ENCODE measurements at places on chromosomes 13 and 19.

DNA sequence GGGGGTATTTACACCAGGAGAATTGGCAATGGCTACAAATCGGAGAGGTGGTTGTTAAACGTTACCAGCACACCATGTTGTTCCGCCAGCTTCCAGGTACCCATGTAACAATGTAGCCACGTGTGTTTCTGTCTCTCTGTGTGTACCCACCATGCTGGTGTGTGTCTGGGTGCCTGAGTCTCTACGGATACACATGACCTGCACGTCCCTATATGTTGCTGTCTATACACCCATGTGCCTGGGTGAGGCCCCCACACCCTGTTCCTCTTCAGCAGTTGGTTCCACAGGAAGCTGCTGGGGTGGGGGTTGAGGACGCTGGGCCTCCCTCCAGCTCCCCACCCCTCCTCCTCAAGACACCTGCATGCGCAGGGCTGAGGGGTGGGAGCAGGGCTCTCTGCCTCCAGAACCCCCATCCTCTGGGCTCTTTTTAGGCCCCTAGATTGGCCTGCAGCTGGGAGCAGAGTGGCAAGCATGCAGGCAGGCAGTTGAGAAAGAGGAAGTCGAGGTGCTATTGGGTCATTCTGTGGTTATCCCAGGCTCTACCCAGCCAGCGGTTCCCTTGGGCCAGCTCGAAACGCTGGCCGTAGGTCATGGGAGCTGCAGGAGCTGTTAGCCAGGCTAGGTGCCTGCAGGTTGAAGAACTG is at the start of gene ARHGEF18:
Gene ARHGEF18, plus strand, starts transcription at position 351 of the 644 bp plus-strand sequence. CDS start 13,954 bp downstream, outside the sequence.
- no peak for DNase-seq

DNA sequence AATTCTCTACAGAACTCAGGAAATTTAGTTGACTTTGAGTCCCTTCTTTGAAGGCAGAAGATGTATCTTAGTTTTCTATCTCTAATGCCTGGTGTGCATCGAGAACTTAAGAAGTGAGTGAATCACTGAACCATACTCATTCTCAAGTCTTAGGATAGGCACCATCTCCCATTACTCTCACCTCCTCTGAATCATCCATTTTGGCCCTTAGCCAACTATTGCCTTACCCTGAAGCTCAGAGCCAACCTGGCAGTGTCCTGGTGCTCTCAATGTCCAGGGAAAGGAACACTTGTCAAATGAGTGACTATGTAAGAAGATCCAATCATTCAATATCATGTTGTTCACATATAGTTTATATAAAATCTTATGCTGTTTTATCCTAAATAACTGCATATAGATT is 146.6 kb downstream of the RGCC start:
- DNase-seq = no peak

- DNase-seq = no peak
Measured at GRCh38 chr13:35479706-35480105, 3.2 kb upstream of the MAB21L1 start.

GRCh38 chr13:87122551-87122950 is 548.6 kb upstream of the SLITRK5 start:
- no peak for DNase-seq

- no peak for DNase-seq
Measured at GRCh38 chr13:32530841-32531253, 7.7 kb downstream of the N4BP2L2 start.

GRCh38 chr19:18513868-18514267 is 8.0 kb downstream of the ELL start:
- DNase-seq = no peak

- DNase-seq = no peak
Measured at GRCh38 chr13:49021953-49022352, 46.2 kb downstream of the FNDC3A start.

- DNase-seq = no peak
Measured at GRCh38 chr13:109706015-109706715, 80.2 kb downstream of the IRS2 start.

GRCh38 chr13:91346850-91347201 is 661 bp upstream of the MIR17HG start:
- peak; percentile 15 for DNase-seq

DNA sequence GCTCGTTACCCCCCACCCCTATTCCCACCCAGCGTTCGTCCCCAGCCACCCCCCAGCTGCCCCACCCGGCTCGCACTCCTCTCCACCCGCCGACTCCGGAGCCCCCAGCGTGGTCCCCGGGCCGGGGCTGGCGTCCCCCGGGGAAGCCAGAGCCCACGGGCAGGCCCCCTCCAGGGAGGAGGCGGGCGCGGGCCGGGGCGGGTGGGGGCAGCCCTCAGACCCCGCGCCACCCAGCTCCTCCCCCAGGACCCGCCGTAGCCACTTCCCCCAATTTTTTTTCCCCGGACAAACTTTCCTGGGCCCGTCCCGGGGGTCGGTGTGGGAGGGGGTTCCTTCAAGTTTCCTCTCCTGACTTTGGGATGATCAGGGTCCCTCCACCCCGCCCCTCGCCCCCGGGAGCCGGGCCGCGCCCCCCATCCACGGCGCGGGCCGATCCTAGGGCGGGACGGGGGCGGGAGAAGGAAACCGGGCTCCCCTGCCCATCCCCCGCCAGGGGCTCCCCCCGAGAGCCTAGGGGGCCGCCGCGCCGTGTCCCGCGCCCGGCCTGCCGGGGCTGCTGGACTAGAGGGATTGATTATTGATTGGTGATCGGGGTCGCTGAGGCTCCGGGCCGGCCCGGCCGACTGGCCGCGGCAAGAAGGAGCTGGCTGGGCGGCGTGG is 927 bp upstream of the TSHZ3 start:
- DNase-seq = no peak

DNA sequence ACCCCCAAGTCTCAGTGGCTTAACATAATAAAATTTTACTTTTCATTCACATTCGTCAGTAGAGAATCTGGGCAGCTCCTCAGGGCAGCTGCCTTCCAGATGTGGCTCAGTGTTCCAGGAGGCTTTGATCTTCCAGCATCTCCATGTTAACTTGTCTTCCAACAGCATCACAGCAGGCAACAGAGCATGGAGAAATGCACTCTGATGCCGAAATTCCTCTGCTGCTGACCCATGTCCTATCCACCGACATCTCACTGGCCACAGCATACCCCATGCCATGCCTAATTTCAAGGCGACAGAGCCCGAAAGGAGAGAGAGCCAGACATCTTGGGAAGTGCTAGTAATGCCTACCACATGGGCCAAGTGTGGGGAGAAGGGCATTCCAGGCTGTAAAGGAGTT is 64.9 kb upstream of the MEDAG start:
- DNase-seq = no peak

GRCh38 chr13:100944791-100945345 is 270.3 kb upstream of the TMTC4 start:
- no peak for DNase-seq

GRCh38 chr19:34120846-34121639 is 51.3 kb upstream of the LSM14A start:
- DNase-seq = peak; percentile 36

- DNase-seq = no peak
Measured at GRCh38 chr13:101686003-101686402, 233.5 kb downstream of the ITGBL1 start.

- DNase-seq = no peak
Measured at GRCh38 chr13:58144616-58145015, 513.1 kb downstream of the PCDH17 start.

DNA sequence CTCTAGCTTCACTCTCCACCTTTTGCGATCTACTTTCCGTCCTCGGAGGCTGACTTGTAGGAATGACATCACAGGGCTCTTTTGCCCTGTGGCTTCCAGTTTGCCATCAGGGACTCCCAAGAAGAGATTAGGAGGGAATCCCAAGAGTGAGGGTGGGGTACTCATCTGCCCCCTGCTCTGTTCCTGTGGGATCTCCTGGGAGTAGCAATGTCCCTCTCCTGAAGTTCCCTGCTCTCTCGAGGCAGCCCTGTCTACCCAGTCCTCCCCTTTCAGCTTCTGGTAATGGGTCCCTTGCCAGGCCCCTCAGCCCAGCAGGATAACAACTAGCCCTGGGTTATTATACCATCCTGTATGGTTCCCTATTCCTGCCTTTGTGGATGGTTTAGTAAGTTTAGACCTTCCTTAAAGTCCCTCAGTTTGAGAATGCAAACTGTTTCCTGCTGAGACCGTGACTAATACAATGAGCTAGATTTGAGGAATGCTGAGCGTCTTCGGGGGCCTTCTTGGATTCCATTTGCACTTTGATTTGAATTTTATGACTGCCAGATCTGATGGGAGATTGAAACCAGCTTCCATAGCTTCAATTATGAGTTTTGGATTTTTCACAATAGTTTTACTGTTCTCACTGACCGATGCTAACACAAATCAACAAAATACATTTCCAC is 73.7 kb upstream of the IPO5 start:
- DNase-seq = no peak

GRCh38 chr13:103157434-103158145 is 91.4 kb upstream of the SLC10A2 start:
- no peak for DNase-seq

- DNase-seq = no peak
Measured at GRCh38 chr13:51034906-51035305, 76.2 kb downstream of the C13orf42 start.

DNA sequence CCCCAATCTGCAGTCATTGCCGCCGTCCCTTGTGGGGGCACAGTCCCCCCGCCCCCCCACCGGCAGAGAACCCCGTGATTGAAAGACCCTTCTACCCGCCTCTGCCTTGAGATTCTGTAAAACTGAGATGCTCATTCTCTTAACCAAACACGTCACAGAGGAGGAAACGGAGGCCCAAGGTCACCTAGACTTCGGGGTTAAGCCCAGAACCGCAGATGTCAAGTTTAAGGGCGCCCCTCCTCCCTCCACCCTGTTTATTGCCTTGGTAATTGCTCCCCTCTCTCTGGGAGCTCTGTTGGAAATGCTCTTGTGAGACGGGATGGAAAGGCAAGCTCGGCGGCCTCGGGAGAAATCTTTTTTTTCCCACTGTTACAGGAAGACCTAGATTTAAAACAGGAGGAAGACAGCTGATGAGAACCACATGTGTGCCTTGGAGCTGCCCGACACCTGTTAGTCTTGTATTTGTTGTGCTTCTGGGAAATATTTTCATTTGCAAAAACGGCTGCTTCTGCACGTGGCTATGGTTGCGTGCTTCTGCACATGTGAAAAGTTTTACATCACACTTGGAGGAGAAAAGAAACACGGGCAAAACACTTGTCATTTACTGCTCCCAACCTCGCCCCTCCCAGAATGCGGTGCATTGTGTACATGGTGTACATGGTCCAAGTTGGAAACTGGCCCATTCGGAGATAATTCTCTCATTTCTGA is 1.1 kb upstream of the MED26 start:
- DNase-seq = no peak

DNA sequence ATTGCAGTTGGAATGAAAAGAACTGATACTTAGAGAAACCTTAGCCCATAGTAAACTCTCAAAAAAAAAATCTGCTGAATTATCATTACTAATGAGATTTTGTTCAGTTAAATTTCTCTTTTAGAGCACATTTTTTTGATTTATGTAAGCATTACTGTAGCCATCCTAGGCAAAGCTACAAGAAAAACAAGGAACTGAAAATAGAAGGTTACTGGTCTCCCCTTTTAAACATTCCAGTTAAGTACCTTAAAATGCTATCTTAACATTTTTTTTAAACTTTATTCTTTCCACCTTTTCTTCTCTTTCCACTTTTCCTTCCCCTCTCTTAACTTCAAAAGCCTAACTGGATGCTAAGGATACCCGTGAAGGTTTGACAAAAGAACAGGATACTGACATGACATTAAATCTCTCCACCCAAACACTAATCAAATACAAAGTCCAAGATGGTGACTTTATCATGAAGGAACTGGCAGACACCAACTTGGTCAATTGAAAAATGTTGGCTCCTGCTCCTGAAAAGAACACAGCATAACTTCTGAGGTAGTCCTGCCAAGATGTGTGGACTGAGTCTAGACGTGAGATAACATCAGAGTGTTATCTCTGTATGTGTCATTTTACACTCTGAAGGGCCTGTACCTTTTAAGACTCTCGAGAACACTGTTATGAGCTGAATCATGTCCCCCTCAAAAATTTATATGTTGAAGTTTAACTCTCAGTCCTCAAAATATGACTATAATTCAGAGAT is 29.5 kb upstream of the SACS start:
- DNase-seq = no peak

GRCh38 chr13:61162636-61163035 is 253.0 kb downstream of the PCDH20 start:
- no peak for DNase-seq

GRCh38 chr13:94233401-94233800 is 246.1 kb downstream of the DCT start:
- DNase-seq = no peak

DNA sequence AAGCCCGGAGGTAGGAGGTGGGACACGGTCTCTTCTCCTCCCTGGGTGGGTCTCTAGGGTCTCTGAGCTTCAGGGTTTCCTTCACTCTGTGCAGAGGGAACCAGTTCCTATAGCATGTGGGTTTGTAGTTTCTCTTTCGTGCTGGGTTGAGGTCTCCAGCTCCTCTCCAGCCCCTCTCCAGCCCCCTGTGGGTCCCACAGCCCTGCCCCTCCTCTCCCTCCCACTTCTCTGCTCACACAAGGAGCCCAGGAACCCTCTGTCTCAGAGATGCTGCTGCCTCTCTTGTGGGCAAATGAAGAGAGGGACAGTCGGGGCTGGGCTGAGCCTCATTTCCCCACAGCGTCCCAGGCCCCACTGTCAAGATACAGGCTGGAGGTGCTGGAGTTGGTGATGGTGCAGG is 1.4 kb downstream of the SIGLEC7 start:
- DNase-seq = no peak

DNA sequence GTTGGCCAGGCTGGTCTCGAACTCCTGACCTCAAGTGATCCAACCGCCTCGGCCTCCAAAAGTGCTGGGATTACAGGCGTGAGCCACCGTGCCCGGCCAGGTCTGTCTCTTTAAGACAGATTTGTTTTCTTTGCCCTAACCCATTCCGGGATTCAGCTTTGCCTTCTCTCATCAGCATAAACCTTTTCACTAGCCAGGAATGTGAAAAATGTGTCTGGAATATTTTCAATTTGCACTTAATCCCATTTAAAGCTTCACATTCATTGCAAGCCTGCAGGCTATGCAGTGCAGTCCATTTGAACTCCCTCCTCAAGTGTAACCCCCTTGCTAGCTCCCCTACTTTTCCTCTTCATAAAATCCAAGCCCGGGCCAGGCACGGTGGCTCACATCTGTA is 880 bp upstream of the TMEM160 start:
- no peak for DNase-seq

GRCh38 chr13:60062502-60062901 is 101.2 kb downstream of the DIAPH3 start:
- DNase-seq = no peak

GRCh38 chr19:14310055-14310454 is 71.2 kb upstream of the ADGRE5 start:
- no peak for DNase-seq

DNA sequence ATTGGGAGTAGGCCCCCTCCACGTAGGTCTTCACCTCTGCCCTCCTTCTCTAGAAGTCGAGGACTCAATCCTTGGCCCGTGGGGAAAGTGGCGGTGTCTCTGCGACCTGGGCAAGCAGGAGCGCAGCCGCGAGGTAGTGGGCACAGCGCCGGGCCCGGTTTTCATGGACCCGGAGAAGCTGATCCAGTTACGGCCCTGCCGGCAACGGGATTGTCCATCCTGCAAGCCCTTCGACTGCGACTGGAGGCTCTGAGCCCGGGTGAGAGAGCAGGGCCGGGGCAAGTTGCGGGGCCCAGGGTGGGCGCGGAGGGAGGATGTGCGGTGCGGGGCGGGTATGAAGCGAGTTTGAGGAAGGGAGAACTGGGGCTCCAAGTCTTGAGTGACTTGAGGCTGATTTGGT is 2.2 kb downstream of the THSD8 start:
- DNase-seq = no peak
